Eye (tissue), 1 donor: ENCODE measurements at places on chromosomes 7 and 10.

GRCh38 chr10:130337696-130338635, 201.8 kb downstream of the GLRX3 start:
- DNase-seq, result no peak

GRCh38 chr7:13912715-13913278, 76.7 kb downstream of the ETV1 start:
- DNase-seq, result no peak

DNA sequence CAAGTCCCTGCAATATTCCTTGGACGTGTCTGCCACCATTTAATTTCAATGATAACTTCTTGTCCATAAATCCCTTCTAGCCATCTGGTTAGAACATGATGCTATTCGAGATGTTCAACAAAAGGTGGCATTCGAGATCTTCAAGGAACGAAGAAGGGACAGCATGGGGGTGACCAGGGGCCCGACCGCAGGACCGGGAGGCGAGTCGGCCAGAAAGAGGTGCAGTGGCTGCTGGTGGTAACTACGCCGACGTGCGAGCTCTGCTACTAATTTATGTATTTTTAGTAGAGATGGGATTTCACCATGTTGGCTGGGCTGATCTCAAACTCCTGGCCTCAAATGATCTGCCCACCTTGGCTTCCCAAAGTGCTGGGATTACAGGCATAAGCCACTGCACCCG, 4.7 kb downstream of the OPTN start:
- no peak for DNase-seq

GRCh38 chr7:82722946-82723345, 279.4 kb upstream of the CACNA2D1 start:
- DNase-seq, result no peak

- DNase-seq, result peak; percentile 61
These were observed 109.5 kb upstream of the TMEM72 start for GRCh38 chr10:44801383-44802327.

- peak; percentile 21 for DNase-seq
These were observed 64.8 kb downstream of the OAT start for GRCh38 chr10:124353896-124354295.

GRCh38 chr10:101940916-101941315, 97.3 kb upstream of the KCNIP2 start:
- DNase-seq, result no peak

DNA sequence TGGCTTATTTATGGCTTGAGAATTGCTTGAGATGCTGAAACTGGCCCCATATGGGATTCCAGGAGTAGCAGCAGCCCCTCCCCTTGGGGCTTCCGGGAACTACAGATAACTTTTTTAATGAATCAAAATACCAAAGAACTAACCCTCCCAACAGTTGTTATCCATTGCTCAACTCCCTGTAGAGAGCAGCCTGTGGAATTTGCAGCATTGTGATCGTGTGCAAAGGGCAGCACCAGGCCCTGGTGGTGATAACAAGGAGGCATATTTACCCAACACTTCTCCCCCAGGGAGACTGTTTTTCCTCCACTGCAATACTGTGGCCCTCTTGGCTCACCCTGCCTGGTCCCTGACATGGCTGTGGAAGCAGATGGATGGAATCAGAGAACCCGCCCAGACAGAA, 196.2 kb downstream of the PLXNA4 start:
- peak; percentile 24 for DNase-seq

DNA sequence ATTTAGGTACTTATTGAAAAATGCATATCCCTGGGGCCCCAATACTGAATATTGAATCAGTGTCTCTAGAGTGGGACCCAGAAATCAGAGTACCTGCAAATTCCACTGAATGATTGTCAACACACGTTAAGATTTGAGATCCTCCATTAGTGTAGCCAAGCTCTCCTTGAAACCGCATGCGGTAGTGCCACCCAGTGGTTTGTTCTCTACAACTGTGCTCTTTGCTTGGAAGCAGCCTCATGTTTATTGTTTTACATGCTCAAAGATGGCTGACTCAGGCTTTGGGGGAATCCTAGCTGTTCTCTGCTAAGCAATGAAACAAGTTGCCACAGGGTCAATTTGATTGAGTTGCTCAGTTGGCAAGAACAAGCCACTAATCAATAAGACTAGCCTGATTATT, 340.2 kb upstream of the CELF2 start:
- peak; percentile 89 for DNase-seq
